Fibroblast of skin of scalp (primary cell): ENCODE measurements at places on chromosomes 1 and 21.

GRCh38 chr1:4963251-4963650 lies 308.8 kb downstream of the AJAP1 start:
- peak; percentile 22 for DNase-seq

- no peak for DNase-seq
These were observed 664.4 kb downstream of the PTPRU start for GRCh38 chr1:29900712-29901111.

GRCh38 chr1:110505596-110505995 lies 13.4 kb downstream of the KCNA10 start:
- DNase-seq = no peak

GRCh38 chr1:86762336-86762735 lies 58.0 kb downstream of the SH3GLB1 start:
- DNase-seq = no peak

DNA sequence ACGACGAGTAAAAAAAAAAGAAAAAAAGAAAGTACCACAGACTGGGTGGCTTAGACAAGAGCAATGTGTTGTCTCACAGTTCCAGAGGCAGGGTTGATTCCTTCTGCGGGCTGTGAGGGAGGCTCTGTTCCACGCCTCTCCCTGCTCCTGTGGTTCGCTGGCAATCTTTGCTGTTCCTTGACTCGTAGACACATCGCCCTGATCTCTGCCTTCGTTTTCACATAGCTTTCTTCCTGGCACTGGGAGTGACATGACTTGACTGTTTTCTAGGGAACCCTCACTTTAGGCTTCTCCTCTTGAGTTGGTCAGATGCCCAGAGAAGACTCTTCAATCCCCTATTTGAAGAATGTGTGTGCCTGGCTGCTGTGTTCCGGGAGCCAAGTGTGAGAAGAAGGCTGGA lies 133.6 kb downstream of the TM2D1 start:
- DNase-seq = no peak

GRCh38 chr1:17743008-17743647 lies 12.0 kb upstream of the ACTL8 start:
- no peak for DNase-seq

DNA sequence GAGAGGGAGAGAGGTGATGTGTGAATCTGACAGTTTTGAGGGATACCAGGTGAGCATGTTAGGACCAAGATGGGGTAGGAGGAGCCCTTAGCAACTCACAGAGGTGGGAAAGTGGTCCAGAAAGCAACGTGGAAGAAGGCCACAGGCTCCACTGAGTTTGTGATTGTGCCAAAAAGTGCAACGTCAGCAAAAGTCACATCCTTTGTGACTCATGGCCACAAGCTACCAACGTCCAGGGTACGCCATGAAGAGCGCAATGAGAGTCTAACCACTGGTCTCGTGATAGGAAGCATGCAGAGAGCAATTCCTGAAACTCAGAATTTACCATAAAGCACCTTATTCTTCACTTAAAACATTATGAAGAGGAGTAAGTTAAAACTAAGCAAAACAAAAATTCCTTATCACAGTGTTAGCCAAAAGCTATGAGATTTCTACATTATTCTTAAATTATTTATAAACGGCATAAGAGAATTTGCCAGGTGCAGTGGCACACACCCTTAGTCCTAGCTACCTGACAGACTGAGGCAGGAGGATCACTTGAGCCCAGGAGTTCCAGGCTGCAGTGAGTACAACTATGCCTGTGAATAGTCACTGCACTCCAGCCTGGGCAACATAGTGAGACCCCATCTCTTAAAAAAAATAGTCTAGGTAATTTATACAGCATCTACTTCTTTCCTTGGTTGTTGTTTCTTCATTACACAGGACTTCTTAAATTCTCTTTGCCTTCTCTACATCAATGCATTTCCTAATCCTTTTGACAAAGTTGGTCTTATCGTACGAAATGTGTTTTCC lies 55.2 kb downstream of the COLGALT2 start:
- DNase-seq = no peak

DNA sequence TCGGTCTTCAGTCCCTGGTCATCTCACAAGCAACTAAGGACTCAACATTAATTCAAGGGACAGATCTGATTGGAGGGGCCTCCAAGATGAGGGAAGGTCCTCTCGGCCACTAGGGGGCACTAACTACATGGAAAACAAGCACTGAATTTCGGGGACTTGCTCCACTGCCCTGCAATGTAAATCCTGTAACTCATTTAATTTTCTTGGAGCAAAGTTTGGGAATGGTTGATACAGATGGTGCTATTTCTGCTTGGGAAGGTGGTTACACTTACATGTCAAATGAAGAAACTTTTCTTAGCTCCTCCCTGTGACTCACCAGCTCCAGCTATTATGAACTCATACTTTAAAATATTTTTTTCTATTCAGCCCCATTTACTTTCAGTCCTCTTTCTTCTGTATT lies 97.4 kb upstream of the KCNJ15 start:
- DNase-seq = peak; percentile 93

DNA sequence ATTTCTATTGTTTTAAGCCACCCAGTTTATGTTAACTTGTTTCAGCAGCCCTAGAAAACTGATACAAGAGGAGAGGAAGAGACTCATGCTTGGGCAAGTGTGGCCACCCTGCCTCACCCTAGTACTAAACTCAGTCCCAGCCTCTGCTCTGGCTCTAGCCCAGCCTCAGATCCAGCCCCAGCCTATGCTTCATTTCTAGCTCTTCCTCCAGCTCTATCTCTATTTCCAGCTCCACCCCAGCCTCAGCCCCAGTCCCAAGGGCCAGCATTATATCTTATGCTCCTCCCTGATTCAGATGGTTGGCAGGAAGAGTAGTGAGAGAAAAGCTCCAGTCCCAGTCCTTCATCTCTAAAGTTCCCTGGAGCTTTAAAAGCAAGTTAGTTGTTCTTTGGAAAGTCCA lies 535.5 kb downstream of the PTPRC start:
- no peak for DNase-seq

GRCh38 chr21:45259206-45259840 lies 28.4 kb downstream of the POFUT2 start:
- no peak for DNase-seq

DNA sequence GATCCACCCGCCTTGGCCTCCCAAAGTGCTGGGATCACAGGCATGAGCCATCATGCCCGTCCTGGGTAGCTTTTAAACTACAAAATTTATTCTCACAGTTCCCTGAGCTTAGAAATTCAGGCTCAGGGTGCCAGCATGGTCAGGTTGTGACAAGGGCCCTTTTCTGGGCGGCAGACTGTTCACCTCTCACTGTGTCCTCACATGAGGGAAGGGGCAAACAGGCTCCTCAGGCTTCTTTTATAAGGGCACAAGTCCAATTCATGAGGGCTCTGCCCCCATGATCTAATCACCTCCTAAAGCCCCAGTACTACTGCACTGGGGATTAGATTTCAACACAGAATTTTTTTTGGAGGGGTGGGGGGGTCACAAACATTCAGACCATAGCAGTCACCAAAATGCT lies 36.8 kb downstream of the GNG4 start:
- DNase-seq = no peak

- DNase-seq = no peak
These were observed 84.7 kb downstream of the EPHB2 start for GRCh38 chr1:22795366-22795714.

GRCh38 chr1:65165269-65165993 lies 17.4 kb downstream of the AK4 start:
- no peak for DNase-seq

DNA sequence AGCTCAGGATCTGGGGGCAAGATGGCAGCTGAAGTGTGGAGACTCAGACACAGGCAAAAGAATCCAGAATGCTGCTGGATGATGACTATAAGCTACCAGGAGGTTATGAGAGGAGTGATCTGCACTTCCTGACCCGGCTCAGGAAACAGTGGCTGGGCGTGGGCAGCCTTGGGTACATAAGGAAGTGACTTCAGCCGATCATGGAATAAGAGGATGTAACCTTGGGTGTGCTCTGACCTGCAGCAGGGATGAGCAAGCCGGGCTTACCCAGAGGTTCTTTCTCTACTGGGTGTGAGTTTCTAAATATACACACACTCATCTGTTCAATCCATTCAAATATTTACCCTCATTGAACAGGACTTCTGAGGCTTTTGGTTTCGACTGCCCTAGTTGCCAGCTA lies 62.7 kb downstream of the CD34 start:
- DNase-seq = no peak

GRCh38 chr21:29176471-29177120 lies 46.2 kb downstream of the MAP3K7CL start:
- peak; percentile 57 for DNase-seq

GRCh38 chr1:21804536-21804935 lies 7.5 kb upstream of the LDLRAD2 start:
- no peak for DNase-seq

DNA sequence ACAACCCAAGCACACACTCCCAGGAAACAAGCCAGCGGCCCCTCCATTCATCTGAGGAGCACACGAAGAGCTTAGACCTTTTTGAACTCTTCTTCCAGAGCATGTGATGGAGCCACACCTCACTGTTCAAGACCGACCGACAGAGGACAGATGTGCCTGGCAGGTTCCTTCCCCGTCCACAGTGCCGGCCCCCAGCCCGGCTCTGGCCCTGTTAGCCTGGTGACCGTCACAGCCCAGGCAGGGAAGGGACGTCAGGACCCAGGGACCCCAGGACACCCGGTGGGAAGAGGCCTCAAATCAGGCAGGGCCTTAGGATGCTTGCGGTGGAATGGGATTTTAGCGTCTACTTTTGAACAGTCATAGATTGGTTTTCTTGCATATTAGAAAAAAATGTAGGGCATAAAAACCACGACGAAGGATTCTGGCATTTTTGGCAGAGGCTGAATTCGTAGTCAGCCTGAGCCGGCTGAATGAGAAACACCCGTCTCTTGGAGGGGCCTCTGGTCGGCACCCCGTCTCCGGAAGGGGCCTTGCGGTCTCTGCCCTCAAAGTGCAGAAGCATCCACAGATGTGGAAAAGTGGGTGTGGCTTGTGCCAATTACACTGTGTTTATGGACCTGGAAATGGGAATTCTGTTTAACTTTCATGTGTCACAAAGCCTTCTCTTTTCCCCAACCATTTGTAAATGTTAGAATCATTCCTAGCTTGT lies 79.3 kb downstream of the SIK1 start:
- DNase-seq = peak; percentile 60

DNA sequence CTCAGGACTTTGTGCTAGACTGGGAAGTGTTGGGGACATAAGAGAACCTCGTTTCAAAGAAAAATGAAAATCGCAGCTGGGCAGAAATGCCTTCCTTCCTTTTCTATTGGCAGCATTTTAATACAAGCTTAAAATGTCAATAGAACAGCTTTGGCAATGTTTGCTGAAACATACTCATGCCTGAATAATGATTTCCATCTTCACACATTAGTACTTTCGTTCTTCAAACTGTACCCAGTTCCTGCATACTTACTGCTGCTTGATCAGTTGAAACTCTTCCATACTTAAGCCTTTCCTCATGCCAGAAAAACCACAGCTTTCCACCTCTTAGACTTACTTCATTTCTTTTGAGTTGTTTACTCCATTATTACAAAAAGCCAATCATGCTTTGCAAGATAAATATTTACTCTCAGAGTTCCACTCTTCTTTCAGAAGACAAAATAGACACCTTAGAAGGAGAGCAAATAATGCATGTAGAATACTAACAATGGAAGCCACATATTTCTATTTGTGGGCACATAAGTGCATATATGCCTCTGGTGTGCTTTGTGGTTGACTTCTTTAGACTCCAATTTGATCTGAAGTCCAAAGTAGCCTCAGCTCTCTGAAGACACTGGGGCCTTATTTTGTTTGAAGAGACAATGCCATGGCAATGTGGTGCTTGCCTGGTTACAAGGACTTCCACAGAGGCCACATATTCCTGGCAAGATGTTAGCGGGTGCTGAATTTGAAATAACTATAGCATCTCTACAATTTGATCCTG lies 22.7 kb upstream of the CD55 start:
- peak; percentile 18 for DNase-seq

DNA sequence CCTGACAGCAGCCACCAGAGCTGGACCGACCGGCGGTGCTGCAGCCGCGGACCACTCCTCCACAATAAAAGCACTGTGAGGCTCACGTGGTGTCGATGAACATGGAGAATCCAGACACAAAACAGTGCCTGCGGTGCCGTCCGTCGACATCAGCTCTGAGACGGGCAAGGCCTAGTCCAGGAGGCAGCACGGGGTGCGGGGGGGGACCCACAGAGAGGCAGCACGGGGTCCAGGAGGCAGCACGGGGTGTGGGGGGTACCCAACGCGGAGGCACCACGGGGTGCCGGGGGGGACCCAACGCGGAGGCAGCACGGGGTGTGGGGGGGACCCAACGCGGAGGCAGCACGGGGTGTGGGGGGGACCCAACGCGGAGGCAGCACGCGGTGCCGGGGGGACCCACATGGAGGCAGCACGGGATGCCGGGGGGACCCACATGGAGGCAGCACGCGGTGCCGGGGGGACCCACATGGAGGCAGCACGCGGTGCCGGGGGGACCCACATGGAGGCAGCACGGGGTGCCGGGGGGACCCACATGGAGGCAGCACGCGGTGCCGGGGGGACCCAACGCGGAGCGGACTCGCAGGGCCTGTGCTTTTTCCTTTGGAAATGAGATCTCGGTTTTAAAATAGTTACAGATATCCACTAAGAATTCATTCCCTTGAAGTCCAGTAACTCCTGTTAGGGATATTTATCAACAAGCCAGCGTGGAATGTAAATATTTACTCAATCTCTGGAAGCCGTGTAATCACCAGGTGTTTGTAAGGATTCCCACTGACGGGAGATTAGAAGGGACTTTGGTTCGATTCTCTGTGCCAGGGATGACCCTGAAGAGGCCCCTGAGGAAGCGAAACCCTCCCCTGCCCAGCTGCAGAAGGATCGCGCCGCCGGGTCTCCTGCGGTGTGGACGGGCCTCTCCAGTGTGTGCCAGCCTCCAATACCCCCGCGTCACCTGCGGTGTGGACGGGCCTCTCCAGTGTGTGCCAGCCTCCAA lies 52.1 kb downstream of the COL6A1 start:
- DNase-seq = no peak

DNA sequence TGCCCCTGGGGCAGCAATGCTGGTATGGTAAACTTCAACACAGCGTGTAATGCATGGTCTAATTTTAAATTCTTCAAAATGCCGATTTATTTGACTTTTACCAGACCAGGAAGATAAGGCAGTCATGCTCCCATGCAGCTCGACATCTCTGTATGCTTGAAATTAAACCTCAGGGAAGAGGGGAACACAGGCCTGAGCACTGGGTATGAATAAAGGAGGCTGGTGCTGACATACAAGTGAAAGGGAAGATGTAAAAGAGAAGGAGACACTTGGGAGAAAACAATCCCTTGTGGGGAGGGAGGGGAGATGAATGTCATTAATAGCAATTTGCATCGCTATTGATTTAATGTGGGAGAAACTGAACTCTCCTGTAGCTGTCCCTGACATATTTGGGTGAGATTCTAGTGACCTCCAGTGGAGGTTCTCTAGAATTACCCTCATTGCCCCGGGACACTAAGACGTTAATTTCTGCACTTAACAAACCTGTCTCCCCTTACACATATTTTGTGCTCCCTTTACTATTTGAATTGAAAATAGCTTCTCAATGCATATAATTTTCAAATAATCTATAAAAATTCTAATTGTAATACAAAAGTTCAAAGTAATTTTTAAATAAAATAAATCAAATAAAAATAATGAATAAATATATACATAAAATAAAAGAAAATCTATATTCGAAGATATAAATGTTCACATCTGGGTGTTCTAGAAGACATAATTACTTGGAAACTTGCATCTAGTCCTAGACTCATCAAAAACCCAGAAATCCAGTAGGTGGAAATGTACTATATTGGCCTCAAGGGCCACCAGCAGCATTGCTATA lies 283.1 kb downstream of the LMX1A start:
- DNase-seq = peak; percentile 49

GRCh38 chr1:51768971-51769588 lies 109.4 kb downstream of the NRDC start:
- peak; percentile 68 for DNase-seq

GRCh38 chr1:193680247-193680923 lies 494.0 kb upstream of the B3GALT2 start:
- DNase-seq = no peak

- DNase-seq = no peak
These were observed 21.3 kb upstream of the PRDM15 start for GRCh38 chr21:41900401-41900800.
